Activated naive CD4-positive, alpha-beta T cell treated with anti-CD3 and anti-CD28 coated beads for 36 hours (primary cell): ENCODE measurements at places on chromosomes 7 and 10. TPM values are rescaled to one million over a fixed set of nuclear protein-coding genes. Genes with fewer than 3 reads are reported as not detected.

HOXA6 gene
- total RNA-seq, result not detected

BMI1 gene
- 28.2 TPM for total RNA-seq

UPK3B gene
- 0.52 TPM for total RNA-seq

NRAP gene
- total RNA-seq, result not detected

DNA sequence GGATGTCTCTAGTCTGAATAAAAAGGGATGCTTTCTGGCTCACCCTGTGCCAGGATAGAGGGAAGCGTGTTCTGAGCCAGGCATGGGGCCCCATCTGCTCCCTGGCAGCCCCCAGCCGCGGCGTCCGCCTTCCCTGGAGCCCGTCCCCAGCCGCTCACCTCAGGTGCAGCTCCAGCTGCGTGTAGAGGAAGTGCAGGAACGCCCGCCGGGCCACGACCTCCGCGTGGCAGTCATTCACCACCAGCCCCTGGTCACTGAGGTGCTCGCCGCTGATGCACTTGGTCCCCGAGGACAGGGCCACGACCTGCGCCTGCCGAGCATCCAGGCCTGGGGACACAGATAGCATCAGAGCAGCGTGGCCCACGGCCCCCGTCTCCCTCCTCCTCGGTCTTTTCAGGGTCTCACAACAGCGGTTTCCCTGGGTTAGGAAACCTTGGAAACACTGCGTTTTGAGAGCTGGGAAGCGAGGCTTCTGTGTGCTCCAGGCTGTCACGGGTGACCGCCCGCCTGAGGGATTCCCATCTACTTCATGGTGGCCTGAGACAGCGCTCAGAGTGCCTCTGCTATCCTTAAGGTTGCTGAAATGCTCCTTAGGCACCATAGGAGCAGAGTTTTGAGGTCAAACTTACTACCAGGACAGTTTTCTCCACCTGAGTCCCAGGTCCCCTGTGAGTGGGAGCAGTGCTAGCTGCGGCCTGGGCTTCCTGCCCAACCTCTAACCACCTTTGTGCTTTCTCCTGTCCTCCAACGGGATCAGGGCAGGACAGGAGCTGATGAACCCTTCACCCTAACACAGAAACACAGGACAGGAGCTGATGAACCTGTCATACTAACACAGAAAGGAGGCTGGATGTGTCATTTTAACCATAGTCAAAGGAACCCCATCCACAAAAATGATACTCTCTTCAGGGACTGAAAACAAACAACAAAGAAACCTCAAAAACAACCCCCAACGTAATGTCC is 186.1 kb downstream of the WDR37 start:
- peaks cover 14% of the 10 kb centered on the region for H3K4me1 ChIP-seq
- peaks cover 2% of the 10 kb centered on the region for H3K36me3 ChIP-seq
- peaks cover 12% of the 10 kb centered on the region for H3K27me3 ChIP-seq
- H3K4me3 ChIP-seq, result no peak overlapping the region

DNA sequence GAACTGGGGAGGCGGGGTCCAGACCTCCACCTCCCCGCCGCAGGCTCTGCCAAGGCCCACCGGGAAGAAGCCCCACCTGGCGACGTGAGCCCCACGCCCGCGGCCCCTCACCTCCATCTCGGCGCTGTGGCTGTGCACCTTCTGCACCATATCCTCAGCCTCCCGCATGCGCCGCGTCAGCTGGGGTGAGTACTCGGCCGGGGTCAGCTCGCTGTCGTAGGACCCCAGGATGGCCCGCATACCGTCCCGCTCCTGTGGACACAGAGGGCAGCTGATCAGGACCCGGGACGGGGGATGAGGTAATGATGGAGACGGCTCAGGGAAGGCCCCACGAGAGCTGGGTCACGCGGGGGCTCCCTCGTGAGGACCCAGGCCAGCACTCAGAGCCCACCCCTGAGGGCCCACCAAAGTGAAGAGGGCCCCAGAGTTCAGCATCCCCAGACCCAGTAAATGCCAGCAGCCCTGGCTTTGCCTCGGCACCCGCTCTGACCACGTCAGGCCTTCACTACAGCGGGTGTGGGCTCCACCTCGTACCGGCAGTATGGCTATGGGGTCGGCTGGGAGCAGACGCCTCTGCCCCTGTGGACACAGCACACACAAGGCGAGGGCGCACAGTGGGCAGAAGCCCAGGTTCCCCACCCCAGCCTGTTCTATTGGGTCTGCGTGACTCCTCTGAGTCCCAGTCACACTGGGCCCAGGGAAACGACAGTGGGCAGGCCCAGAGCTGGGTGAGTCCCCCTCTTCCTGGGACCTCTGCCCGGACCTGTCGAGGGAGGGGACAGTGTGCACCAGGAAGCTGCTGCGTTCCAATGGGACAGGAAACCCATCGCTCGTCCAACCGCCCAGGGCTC is 218.1 kb downstream of the MAD1L1 start:
- no peaks in the 10 kb centered on the region for H3K27me3 ChIP-seq
- H3K36me3 ChIP-seq, result peaks cover 2% of the 10 kb centered on the region
- peaks cover 8% of the 10 kb centered on the region for H3K4me1 ChIP-seq
- H3K4me3 ChIP-seq, result no peak overlapping the region
- no peak for DNase-seq
- H3K27ac ChIP-seq, result no peak overlapping the region

GRCh38 chr10:124921261-124921660 is 20.7 kb upstream of the ZRANB1 start:
- H3K27ac ChIP-seq, result no peak overlapping the region
- no peaks in the 10 kb centered on the region for H3K27me3 ChIP-seq
- H3K4me1 ChIP-seq, result peaks cover 43% of the 10 kb centered on the region
- no peak for DNase-seq
- peaks cover 3% of the 10 kb centered on the region for H3K36me3 ChIP-seq

DNA sequence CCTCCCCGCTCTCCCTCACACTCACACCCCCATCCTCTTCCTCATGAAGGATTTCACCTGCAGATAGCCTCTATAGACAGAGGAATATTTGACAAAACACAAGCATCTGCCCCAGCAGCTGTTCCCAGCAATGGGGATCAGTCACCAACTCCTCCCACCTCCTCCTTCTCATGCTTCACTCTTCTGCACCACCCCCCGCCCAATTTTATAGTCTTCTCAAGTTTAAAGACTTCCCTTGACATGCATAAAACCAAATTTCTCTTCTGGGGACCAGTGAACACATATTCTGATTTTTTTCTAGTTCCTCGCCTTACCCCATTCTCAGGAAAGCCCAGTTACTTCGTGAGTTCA is 654.4 kb downstream of the LRMDA start:
- no peaks in the 10 kb centered on the region for H3K27me3 ChIP-seq
- no peaks in the 10 kb centered on the region for H3K4me1 ChIP-seq
- no peak for DNase-seq
- no peak overlapping the region for H3K4me3 ChIP-seq

DNA sequence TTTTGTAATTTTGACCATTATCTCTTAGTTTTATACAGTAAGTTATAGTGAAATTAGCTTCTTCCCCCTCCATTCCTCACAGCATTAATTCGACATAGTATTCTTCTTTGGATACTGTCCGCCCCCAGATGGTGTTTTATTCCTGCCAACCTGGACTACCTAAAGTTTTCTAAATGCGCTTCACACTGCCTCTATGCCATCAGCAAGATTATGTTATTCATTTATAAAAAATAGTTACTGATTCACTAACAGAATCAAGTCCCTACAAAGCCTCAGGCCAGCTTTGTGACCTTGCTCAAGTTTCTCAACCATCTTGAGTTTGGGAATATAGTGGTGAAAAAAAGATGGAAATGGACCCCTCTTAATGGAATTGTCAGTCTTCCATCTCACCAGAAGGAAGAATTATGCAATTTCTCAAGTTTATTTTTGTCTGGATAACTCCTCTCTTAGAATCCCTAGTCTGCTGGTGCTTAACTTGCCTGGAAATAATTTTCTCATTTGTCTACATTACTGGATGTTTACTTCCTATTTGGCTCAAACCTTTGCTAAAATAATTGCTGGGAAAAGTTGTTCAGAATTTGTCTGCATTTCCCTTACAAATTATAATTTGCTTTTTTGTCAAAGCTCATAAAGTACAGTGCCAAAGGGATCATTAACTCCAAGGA is 16.7 kb upstream of the FGL2 start:
- H3K27ac ChIP-seq, result no peak overlapping the region
- no peak for DNase-seq
- no peaks in the 10 kb centered on the region for H3K27me3 ChIP-seq
- H3K36me3 ChIP-seq, result peaks cover 5% of the 10 kb centered on the region

DNA sequence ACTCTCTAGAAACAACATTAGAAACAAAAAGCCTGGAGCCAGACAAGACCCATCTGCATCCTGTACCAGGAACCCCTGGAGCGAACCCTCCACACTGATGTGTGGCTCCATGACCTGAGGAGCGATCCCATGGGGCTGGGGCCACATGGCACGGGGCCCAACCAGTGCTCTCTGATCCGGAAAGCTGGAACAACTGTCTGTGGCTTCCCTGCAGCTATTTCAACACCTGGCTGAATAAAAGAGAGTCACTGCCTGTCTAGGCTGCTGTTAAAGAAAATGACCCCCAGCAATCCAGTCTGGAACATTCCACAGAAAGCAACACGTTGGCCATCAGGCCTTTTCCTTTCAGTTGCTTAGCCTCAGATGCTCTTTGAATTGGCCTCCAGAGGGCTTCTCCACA is 20.9 kb downstream of the UROS start:
- H3K4me1 ChIP-seq, result no peaks in the 10 kb centered on the region
- H3K27me3 ChIP-seq, result no peaks in the 10 kb centered on the region
- no peak overlapping the region for H3K27ac ChIP-seq
- no peak for DNase-seq

DNA sequence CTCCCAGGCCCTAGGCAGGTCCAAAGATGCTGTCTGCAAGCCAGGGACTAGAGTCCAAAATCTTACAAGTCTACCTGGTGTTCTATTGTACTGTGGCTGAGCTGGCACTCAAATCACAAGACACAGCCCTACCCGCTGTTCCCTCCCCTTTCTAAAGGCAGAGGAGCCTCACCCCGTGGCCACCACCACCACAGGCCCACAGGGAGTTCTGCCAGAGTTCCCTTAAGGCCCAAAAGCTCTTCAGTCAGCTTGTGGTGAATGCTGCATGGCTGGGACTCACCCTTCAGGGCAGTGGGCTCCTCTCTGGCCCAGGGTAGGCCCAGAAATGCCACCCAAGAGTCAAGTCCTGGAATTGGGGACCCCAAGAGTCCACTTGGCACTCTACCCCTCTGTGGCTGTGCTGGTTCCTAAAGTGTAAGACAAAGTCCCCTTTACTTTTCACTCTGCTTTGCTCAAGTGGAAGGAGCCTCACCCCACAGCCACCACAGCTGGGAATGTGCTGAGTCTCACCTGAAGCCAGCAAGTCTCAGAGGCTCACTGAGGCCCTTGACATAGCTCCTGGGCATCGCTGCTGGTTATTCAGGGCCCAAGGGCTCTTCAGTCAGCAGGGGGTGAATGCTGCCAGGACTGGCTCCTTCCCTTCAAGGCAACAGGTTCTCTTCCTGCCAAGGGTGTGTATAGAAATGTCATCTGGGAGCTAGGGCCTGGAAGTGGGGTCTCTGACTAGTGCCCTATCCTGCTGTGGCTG is 48.8 kb upstream of the PSAP start:
- H3K27me3 ChIP-seq, result no peaks in the 10 kb centered on the region
- no peak for DNase-seq
- peaks cover 11% of the 10 kb centered on the region for H3K4me1 ChIP-seq
- H3K4me3 ChIP-seq, result no peak overlapping the region
- no peak overlapping the region for H3K27ac ChIP-seq

GRCh38 chr7:51033727-51034520 is 251.2 kb upstream of the GRB10 start:
- no peaks in the 10 kb centered on the region for H3K4me1 ChIP-seq
- no peak overlapping the region for H3K4me3 ChIP-seq
- no peaks in the 10 kb centered on the region for H3K36me3 ChIP-seq
- H3K27ac ChIP-seq, result no peak overlapping the region
- H3K27me3 ChIP-seq, result no peaks in the 10 kb centered on the region
- DNase-seq, result no peak

- DNase-seq, result no peak
- peaks cover 14% of the 10 kb centered on the region for H3K4me1 ChIP-seq
Observed at GRCh38 chr7:107870427-107871000, 20.5 kb upstream of the DLD start.

- H3K4me1 ChIP-seq, result no peaks in the 10 kb centered on the region
- no peak for DNase-seq
- no peak overlapping the region for H3K27ac ChIP-seq
Observed at GRCh38 chr7:51647486-51647885, 330.9 kb upstream of the COBL start.

GRCh38 chr10:101218351-101219138 is 10.7 kb downstream of the LBX1 start:
- H3K27ac ChIP-seq, result no peak overlapping the region
- no peak overlapping the region for H3K4me3 ChIP-seq
- peaks cover 90% of the 10 kb centered on the region for H3K27me3 ChIP-seq
- no peak for DNase-seq

DNA sequence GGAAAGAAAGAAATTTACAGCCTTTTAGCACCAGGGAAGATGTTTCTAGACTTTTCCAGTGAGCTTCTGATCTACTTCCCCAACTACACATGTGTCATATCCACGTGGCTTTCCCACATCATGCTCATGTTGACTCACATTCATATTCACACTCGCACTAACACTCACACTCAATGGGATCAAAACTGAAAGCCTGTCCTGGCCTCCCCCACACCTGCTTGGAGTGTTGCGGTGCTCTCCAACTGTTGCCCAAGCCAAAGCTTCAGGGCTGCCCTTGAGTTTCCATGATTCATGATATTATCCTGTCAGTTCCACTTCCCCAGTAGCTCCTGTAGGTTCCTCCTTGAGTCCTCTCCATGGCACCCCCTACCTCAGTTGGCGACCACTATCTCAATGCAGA is 444.4 kb downstream of the GATA3 start:
- peaks cover 11% of the 10 kb centered on the region for H3K4me1 ChIP-seq
- H3K36me3 ChIP-seq, result no peaks in the 10 kb centered on the region
- H3K27me3 ChIP-seq, result no peaks in the 10 kb centered on the region
- DNase-seq, result peak; percentile 16

- no peaks in the 10 kb centered on the region for H3K36me3 ChIP-seq
- peaks cover 8% of the 10 kb centered on the region for H3K4me1 ChIP-seq
- H3K4me3 ChIP-seq, result no peak overlapping the region
- DNase-seq, result peak; percentile 9
- no peak overlapping the region for H3K27ac ChIP-seq
Observed at GRCh38 chr10:11782793-11783557, 40.2 kb upstream of the PROSER2 start.

- peaks cover 4% of the 10 kb centered on the region for H3K27me3 ChIP-seq
- H3K27ac ChIP-seq, result no peak overlapping the region
- no peak overlapping the region for H3K4me3 ChIP-seq
- DNase-seq, result no peak
- no peaks in the 10 kb centered on the region for H3K4me1 ChIP-seq
Observed at GRCh38 chr7:8343556-8343955, 81.6 kb upstream of the ICA1 start.
